ENCODE measurements at places on chromosomes 7 and 10. TPM values are rescaled to one million over a fixed set of nuclear protein-coding genes. Genes with fewer than 3 reads are reported as not detected.

GRCh38 chr10:46251857-46252847, 34.6 kb upstream of the ANTXRL start:
- H3K27ac ChIP-seq: no peak overlapping the region
- no peaks in the 10 kb centered on the region for H3K36me3 ChIP-seq
- H3K4me3 ChIP-seq: no peak overlapping the region
- H3K4me1 ChIP-seq: no peaks in the 10 kb centered on the region

DNA sequence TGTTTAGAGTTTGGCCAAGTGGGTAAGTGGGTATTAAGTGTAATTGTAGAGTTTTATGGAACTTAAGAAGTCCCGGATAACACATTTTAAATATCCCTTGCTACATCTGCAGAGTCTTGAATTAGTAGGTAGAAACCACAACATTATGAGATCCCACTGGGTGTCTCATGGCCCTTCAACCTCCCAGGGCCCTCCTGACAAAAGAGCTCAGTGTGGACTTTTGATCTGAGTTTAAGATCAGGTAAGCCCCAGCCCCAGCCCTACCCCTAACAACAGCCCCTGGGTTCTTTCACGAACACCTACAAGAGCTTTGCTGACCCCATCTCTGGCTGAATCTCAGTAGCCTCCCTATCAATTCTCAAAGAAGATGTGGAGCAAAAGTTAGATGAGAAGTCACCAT, 65.4 kb upstream of the STK17A start:
- H3K27me3 ChIP-seq: no peaks in the 10 kb centered on the region
- peaks cover 18% of the 10 kb centered on the region for H3K4me1 ChIP-seq
- H3K27ac ChIP-seq: no peak overlapping the region
- no peak for DNase-seq
- no peak overlapping the region for H3K4me3 ChIP-seq

DNA sequence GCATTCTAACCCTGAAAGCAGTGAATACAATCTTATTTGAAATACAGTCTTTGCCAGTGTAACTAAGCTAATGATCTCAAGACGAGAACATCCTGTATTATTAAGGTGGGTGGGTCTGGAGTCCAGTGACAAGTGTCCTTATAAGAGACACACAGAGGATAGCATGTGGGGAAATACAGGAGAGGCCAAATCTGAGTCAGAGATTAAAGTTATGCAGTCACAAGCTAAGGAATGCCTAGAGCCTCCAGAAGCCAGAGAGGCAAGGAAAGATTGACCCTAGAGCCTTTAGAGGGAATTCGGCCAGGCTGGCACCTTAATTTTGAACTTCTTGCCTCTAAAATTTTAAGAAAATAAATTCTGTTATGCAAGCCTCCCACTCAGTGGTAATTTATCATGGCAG, 87.5 kb upstream of the HGF start:
- no peak for DNase-seq
- H3K4me3 ChIP-seq: no peak overlapping the region
- no peaks in the 10 kb centered on the region for H3K36me3 ChIP-seq
- H3K4me1 ChIP-seq: no peaks in the 10 kb centered on the region
- H3K27me3 ChIP-seq: no peaks in the 10 kb centered on the region
- no peak overlapping the region for H3K27ac ChIP-seq

- H3K27me3 ChIP-seq: no peaks in the 10 kb centered on the region
- no peak overlapping the region for H3K4me3 ChIP-seq
- peak; percentile 65 for DNase-seq
- H3K27ac ChIP-seq: peak overlapping the region; percentile 51
These were observed 275.1 kb upstream of the KLF14 start for GRCh38 chr7:131008840-131009711.

DNA sequence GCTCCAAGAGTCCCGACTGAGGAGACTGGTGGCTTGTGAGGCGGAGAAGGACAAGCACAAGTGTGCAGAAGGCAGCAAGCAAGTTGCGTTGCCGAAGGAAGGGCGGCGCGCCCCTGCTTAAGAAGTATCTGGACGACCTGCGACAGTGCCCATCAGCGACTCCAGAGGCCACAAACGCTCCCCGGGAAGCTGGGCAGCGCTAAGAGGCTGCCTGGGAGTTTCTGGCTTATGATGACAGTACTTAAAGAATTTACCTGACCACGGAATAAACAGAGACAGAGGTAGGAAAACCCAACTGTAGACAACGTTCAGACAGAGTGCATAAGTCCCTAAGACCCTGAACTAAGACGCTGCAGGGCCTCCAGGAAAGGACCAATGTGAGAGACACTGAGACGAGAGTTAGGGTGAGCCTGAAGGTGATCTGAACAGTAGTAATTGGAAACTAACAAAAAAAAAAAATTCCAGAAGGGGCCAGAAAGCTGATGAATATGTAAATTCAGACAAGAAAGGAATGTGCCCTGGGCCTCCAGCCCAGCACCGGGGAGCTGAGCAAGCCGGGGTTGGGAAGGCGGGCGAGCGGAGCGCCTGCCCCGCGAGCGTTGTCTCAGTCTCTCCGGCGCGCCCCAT, 1.0 kb downstream of the OSBPL3 start:
- DNase-seq: peak; percentile 60
- H3K36me3 ChIP-seq: no peaks in the 10 kb centered on the region
- peak overlapping the region; percentile 75 for H3K27ac ChIP-seq
- H3K4me1 ChIP-seq: peaks cover 32% of the 10 kb centered on the region
- peak overlapping the region; percentile 75 for H3K4me3 ChIP-seq

DNA sequence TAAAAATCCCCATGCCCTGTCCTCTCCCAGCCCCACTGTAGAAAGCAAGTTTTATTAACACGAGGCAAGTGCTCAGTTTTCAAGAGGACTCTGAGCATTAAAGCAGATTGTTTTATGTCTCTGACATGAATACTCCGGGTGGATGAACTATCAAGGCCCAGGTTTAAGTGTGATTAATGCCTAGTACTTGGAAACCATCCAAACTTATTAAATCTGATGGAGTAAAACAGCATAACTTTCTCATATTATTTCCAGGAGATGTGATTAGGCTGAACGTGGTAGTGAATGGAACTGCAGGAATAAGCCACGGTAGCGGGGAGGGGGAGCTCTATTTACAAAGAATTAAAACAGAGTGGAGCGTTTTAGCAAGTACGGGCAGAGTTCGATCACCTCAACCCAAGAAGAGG, 144.2 kb upstream of the RNF32 start:
- DNase-seq: no peak
- no peaks in the 10 kb centered on the region for H3K4me1 ChIP-seq
- H3K27ac ChIP-seq: no peak overlapping the region
- H3K4me3 ChIP-seq: no peak overlapping the region
- H3K36me3 ChIP-seq: no peaks in the 10 kb centered on the region

DNA sequence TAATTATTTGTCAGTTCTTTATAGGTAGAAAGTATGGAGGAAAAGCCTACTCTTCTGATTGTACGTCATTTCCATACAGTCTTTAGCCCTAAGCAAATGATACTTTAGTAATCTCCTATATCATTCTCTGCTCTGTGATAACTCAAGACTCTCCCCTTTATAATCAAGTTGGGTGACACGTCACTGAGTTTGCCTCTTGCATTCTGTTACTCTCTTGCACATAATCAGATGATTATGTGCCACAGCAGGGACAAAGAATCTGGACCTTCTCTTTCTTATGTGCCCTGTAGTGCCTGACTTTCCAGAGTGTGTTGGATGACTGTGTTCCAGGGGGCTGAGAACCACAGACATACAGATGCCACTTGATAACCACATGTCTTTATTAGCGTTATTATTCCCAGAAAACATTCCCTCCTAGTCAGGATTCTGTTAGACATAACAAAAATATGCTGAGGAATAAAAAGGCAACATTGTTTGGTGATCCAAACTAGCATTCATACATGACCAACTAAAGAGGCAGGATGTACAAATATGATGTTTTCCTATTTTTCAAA, 116.4 kb upstream of the HGF start:
- H3K4me3 ChIP-seq: no peak overlapping the region
- H3K36me3 ChIP-seq: no peaks in the 10 kb centered on the region
- no peaks in the 10 kb centered on the region for H3K27me3 ChIP-seq
- H3K27ac ChIP-seq: no peak overlapping the region
- H3K4me1 ChIP-seq: no peaks in the 10 kb centered on the region

GRCh38 chr10:14020037-14020664, 310.6 kb downstream of the FRMD4A start:
- H3K4me1 ChIP-seq: no peaks in the 10 kb centered on the region
- H3K27ac ChIP-seq: no peak overlapping the region
- DNase-seq: no peak
- H3K27me3 ChIP-seq: no peaks in the 10 kb centered on the region
- no peaks in the 10 kb centered on the region for H3K36me3 ChIP-seq

GRCh38 chr7:2539031-2539911, 16.1 kb downstream of the BRAT1 start:
- no peak for DNase-seq
- no peak overlapping the region for H3K27ac ChIP-seq
- no peaks in the 10 kb centered on the region for H3K4me1 ChIP-seq
- no peaks in the 10 kb centered on the region for H3K27me3 ChIP-seq
- no peak overlapping the region for H3K4me3 ChIP-seq

Gene MYL7
- total RNA-seq: 60.0 TPM

Gene DNAH11
- total RNA-seq: 0.43 TPM

Gene SMO
- total RNA-seq: 20.0 TPM

Gene BTBD16
- total RNA-seq: not detected

Gene VIM
- 5,400 TPM for total RNA-seq

Measured in astrocyte (in vitro differentiated cells and primary cell).